ENCODE measurements at places on chromosomes 1 and 21. TPM values are rescaled to one million over a fixed set of nuclear protein-coding genes. Genes with fewer than 3 reads are reported as not detected.
A peak's percentile ranks its signal among the peaks of the same experiment; 100 is the strongest.

DNA sequence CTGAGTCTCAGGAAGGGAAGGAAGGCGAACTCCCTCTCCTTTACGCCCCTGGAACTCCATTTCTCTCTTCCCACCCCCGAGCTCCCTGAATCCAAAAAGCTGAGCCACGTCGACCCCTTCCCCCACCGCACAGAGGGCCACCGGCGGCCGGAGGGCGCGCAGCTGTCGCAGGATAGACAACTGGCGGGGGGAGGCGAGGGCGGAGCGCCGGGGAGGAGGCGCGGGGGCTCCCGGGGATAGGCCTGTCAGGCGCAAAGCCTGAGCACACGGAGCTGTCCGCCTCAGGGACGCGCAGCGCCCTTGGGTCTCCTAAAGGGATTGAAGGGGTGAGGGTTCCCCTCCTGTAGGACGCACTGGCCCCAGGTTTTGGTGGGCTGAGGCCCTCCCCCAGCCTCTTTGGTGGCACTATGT, 752 bp upstream of the ACTA1 start:
- no peak overlapping the region for H3K4me3 ChIP-seq
- H3K36me3 ChIP-seq = peaks cover 11% of the 10 kb centered on the region
- no peak for DNase-seq
- no peak overlapping the region for H3K27ac ChIP-seq

Gene WNT2B
- total RNA-seq = 0.22 TPM

DNA sequence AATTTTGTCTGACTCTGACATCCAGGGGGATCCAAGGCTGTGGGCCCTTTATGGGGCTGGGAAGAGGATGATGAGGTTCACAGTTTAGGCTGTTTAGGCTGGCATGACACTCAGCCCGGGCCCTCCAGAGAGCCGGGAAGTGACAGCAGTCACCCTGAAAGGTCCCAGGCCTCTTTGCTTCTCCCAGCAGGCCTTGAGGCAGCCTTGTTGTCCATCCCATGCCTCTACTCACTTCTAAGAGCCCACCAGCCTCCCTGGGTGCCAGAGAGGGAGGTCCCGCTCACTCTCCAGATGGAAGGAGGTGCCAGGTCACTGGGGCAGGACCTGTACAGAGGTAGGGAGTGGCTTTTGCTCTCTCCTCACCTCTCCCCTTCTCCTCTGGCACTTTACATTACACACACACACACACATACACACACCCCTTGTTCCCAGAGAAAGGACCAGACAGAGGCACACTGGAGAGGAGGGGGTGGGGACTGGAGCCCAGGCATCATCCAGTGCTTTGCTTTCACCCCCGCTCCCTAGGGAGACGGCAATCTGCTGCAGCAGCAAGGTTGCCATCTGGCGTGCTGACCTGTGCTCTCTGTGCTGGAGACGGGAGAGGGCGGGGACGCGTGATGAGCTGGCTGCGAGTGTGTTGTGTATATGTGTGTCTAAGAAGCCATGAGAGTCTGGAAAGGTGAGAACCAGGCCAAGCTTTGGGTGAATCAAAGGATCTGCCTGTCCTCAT, 4.6 kb downstream of the KLHDC8A start:
- peaks cover 14% of the 10 kb centered on the region for H3K27me3 ChIP-seq
- H3K4me3 ChIP-seq = no peak overlapping the region
- DNase-seq = no peak

Gene TOR3A
- total RNA-seq = 41.5 TPM

Gene PIGC
- total RNA-seq = 32.1 TPM

Gene CDK11B
- 42.3 TPM for total RNA-seq

- H3K27me3 ChIP-seq = peaks cover 2% of the 10 kb centered on the region
- no peak for DNase-seq
- no peak overlapping the region for H3K4me3 ChIP-seq
- H3K27ac ChIP-seq = no peak overlapping the region
- H3K4me1 ChIP-seq = no peaks in the 10 kb centered on the region
These were observed 189.7 kb downstream of the SEC16B start for GRCh38 chr1:177780096-177780700.

Gene CLCA4
- not detected for total RNA-seq

DNA sequence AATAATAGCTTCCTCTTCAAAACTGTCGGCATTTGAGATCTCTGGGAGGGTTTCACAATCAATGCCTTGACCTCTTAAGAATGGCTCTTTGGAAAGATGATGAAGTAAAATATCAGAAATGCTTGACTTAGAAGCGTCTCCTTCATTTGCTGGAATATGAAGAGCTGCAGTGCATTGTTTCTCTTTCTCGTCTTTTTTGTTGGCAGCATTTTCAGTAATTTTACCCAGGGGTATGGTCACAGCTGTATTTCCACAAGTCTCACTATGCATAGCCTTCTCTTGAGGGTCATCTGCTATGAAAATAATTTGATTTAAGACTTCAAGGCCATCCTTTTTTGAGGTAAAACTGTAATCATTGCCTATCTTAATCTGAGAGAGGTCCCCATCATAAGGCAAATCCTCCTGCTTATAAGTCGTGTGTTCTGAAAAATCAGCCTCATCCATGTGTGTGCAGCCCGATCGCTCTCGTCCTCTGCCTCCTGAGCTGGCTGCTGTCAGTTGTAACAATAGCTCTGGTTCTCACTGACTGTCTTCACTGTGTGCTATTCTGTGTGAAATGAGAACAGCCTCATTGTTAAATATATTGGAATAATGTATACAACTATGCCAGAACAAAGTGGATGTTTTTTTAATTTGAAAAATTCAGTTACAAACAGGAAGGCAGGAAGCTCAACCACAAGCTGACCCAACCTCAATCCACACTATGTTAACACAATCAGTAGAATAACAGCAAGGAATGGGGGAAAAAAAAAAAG, 4.5 kb downstream of the AKNAD1 start:
- peaks cover 50% of the 10 kb centered on the region for H3K27me3 ChIP-seq
- H3K4me3 ChIP-seq = peak overlapping the region; percentile 67
- peaks cover 5% of the 10 kb centered on the region for H3K36me3 ChIP-seq
- no peak for DNase-seq
- H3K27ac ChIP-seq = peak overlapping the region; percentile 66

DNA sequence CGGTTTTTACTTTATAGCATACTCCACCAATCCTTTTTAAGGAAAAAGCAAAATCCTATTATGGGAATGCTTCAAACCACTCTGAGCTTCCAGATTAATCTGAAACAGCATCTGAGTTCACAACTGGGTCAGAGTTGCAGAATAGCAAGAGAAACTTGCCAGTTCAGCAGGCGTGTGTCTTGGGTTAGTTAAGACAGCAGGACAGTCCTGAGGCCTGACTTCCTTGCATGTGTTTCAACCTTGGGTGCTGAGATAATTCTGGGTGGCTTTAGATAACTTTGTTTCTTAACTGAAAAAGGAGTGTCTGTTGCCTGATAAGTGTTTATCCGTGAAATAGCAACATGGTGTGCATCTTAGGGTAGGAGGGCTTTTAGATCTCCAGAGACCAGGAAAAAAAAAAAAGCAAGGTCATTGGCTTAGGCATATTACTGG, 169.2 kb downstream of the DHRS3 start:
- DNase-seq = no peak
- peaks cover 51% of the 10 kb centered on the region for H3K36me3 ChIP-seq
- H3K4me3 ChIP-seq = peak overlapping the region; percentile 84
- H3K4me1 ChIP-seq = peaks cover 84% of the 10 kb centered on the region
- H3K27me3 ChIP-seq = no peaks in the 10 kb centered on the region

Gene COL11A1
- total RNA-seq = not detected

- H3K27ac ChIP-seq = no peak overlapping the region
- peaks cover 2% of the 10 kb centered on the region for H3K4me1 ChIP-seq
These were observed 2.2 kb downstream of the PALMD start for GRCh38 chr1:99648107-99648506.

Gene TMEM50B
- 72.6 TPM for total RNA-seq

Gene NBPF10
- total RNA-seq = 1.6 TPM

DNA sequence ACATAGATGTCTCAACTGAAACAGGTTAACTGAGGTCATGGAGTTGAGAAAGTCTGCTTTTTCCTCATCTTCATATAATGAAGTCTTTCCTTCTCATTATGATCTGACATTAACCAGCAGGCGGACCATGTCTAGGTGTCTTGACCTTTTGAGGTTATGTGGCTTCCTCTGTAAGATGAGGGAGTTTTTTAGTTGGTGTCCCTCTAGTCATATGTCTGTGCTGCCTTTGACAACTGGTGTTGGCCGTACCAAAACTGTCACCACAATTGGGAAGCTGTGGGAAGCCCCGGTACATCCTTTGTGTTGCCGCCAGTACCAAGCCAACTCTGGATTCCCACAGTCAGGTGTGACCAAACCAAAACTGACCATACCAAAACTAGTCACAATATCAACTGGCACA, 105.1 kb downstream of the PBX1 start:
- no peak overlapping the region for H3K4me3 ChIP-seq
- DNase-seq = no peak
- no peak overlapping the region for H3K27ac ChIP-seq
- H3K27me3 ChIP-seq = no peaks in the 10 kb centered on the region
- peaks cover 9% of the 10 kb centered on the region for H3K4me1 ChIP-seq
- H3K36me3 ChIP-seq = no peaks in the 10 kb centered on the region

- no peaks in the 10 kb centered on the region for H3K36me3 ChIP-seq
- H3K27me3 ChIP-seq = no peaks in the 10 kb centered on the region
- no peak overlapping the region for H3K27ac ChIP-seq
- H3K4me3 ChIP-seq = no peak overlapping the region
- H3K4me1 ChIP-seq = no peaks in the 10 kb centered on the region
These were observed 1548.6 kb upstream of the B3GALT2 start for GRCh38 chr1:194734970-194735369.

DNA sequence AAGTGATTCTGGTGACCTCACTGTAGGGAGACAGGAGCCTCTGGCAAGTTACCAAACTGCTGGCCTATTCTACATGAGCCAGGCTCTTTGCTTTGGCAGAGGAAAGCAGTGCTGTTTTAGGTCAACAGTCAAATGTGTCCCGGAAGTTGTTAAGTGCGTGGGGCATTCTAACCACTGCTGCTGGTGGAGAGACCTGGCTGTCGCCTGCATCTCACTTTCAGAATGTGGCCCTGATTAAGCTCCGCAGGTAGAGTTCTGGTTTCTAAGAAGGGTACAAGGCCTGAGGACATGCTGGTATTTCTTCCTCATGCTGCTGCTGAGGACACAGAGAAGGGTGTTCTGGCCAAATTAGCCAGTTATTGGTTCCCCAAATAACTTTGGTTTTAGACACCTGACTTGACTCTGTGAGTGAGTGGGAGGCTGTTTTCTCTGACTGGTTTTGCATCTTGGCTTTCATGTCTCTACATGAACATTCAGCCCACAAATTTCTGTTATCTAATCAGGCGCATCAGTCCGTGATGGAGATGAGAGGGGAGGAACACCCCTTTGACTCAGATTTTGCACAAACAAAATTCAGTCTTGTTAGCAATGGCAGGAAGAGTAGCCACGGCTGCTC, 120.8 kb downstream of the LMO4 start:
- H3K4me3 ChIP-seq = no peak overlapping the region
- no peaks in the 10 kb centered on the region for H3K27me3 ChIP-seq
- H3K36me3 ChIP-seq = no peaks in the 10 kb centered on the region
- DNase-seq = no peak

DNA sequence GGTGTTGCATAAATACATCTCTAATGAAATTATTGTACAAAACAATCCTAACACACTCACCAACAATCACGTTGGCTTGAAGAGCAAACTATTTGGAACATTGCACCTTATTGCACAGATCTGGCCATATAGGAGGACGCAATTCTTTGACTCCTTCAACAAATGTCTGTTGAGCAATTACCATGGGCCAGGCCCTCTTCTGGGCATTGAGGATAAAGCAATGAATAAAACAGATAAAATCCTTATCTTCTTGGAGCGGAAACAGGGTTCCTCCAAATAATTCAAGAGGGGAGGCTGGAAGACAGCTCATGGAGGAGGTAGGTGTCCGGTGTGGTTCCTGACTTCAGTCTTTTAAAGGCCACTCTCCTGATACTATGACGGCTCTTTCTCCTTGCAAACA, 43.3 kb downstream of the PAX7 start:
- H3K36me3 ChIP-seq = no peaks in the 10 kb centered on the region
- peaks cover 25% of the 10 kb centered on the region for H3K27me3 ChIP-seq
- H3K4me1 ChIP-seq = peaks cover 1% of the 10 kb centered on the region
- DNase-seq = no peak
- H3K27ac ChIP-seq = no peak overlapping the region

DNA sequence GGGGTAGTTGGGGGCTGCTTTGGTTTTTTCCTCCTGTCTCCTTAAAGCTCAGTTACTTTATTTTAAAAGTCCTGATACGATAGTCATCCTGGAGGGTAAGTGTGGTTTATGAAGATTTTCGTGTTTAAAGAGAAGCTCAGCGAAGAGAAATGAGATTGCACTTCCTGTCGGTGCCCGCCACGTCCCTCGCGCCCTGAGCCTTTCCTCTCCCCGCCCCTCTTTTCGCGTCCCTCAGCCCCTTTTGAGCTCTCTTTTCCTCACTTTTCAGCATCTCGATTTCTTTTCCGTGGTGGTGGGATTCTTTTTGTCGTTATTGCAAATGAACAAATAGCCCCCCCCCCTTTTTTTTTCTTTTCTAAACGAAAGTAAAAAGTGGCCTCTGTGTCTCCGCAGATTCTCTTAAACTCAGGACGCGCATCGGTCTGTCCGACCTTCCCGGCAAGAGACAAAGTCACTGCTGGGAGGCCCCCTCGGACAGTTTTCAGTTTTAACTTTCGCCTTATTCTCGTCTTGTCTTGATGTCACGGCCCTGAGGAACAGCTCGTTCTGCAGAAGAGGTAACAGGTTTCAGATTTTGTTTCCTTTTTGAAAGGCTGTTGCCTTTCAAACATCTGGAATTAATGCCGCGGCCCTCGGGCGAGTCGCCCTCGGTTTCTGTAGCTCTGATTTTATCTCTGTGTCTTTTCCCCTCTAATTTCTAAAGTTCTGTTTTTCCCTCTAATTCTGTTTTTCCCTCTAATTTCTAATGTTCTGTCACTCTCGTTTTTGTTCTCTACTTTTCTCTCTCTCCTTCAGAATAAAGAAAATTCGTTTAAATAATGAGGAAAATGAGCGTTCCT, 1.0 kb upstream of the DMRTA2 start:
- peaks cover 43% of the 10 kb centered on the region for H3K4me1 ChIP-seq
- H3K4me3 ChIP-seq = peak overlapping the region; percentile 83
- peaks cover 2% of the 10 kb centered on the region for H3K36me3 ChIP-seq
- peak overlapping the region; percentile 43 for H3K27ac ChIP-seq
- H3K27me3 ChIP-seq = peaks cover 88% of the 10 kb centered on the region

GRCh38 chr1:201275253-201275666, 8.0 kb upstream of the PKP1 start:
- no peak for DNase-seq
- no peak overlapping the region for H3K27ac ChIP-seq
- H3K4me3 ChIP-seq = no peak overlapping the region
- H3K36me3 ChIP-seq = no peaks in the 10 kb centered on the region
- H3K27me3 ChIP-seq = peaks cover 21% of the 10 kb centered on the region
- no peaks in the 10 kb centered on the region for H3K4me1 ChIP-seq

GRCh38 chr1:6753320-6754140, 31.7 kb upstream of the CAMTA1 start:
- H3K36me3 ChIP-seq = no peaks in the 10 kb centered on the region
- no peak for DNase-seq
- no peak overlapping the region for H3K27ac ChIP-seq

- no peak overlapping the region for H3K27ac ChIP-seq
- peaks cover 23% of the 10 kb centered on the region for H3K27me3 ChIP-seq
- H3K4me3 ChIP-seq = no peak overlapping the region
- no peaks in the 10 kb centered on the region for H3K36me3 ChIP-seq
- no peaks in the 10 kb centered on the region for H3K4me1 ChIP-seq
These were observed 48.2 kb upstream of the ABCA4 start for GRCh38 chr1:94169126-94169525.

GRCh38 chr1:50929376-50929958, 30.6 kb downstream of the FAF1 start:
- peaks cover 3% of the 10 kb centered on the region for H3K4me1 ChIP-seq
- no peak overlapping the region for H3K4me3 ChIP-seq
- peaks cover 6% of the 10 kb centered on the region for H3K36me3 ChIP-seq

Gene PPIAL4G
- 1.8 TPM for total RNA-seq

All from activated naive CD8-positive, alpha-beta T cell treated with anti-CD3 and anti-CD28 coated beads, Interleukin-2, amount 10 ng/mL, durations not matched to agents 7 days and 5 days (primary cell).